ENCODE measurements at places on chromosomes 1 and 21. TPM values are rescaled to one million over a fixed set of nuclear protein-coding genes. Genes with fewer than 3 reads are reported as not detected.
A peak's percentile ranks its signal among the peaks of the same experiment; 100 is the strongest.

F11R gene
- total RNA-seq: 6.4 TPM

LCA5L gene
- 2.2 TPM for total RNA-seq

S100A3 gene
- not detected for total RNA-seq

OR2G6 gene
- not detected for total RNA-seq

RCAN3 gene
- 9.2 TPM for total RNA-seq

DTL gene
- 36.5 TPM for total RNA-seq

ZMYND12 gene
- 0.29 TPM for total RNA-seq

BCAR3 gene
- total RNA-seq: 34.5 TPM

FMOD gene
- 0.16 TPM for total RNA-seq

DNAI4 gene
- total RNA-seq: 0.40 TPM

FCN3 gene
- not detected for total RNA-seq

MTMR11 gene
- 1.6 TPM for total RNA-seq

LRRN2 gene
- not detected for total RNA-seq

SPRR2E gene
- not detected for total RNA-seq

DNA sequence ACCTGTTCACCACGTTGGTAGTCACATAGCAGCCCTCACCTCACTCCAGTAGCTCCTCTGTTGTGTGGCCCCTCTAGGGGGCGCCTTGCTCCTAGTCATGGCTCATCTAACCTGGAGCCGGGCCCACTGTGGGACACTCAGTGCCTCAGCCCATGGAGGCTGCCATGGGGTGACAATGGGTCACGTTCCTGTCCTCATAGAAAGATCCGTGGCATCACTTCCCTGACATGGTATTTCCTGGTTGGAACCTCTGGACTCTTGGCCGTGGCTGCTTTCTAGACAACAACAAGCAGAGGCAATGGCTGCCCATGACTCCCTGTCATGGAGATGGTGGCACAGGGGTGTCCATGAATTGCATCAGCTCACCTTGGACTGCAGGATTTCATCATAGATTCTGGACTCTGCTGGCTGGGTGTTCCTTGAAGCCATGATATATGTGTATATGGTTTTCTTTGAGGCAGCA is 27.5 kb upstream of the SLAMF6 start:
- DNase-seq: peak; percentile 32

- no peak for DNase-seq
These were observed 20.7 kb downstream of the FNBP1L start for GRCh38 chr1:93468662-93469061.

DNA sequence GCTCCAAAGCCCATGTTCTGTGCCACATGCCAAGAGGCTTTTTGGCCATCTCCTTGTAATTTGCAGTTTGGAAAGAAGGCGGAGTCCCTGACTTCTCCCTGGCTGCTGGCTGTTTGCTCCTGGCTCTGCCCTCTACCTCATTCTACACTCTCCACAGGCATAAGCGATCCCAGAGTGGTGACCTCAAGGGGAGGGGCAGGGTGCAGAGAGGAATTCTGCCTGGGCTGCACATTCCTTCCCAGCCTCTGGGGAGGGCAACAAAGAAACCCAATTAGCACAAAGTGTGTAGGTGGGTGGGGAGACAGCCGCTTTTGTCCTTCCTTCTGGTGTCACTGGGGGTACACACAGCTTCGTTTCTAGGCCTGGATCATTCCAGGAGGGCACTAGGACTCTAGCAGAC is 95.3 kb downstream of the HIVEP3 start:
- no peak for DNase-seq

GRCh38 chr1:62601457-62601856 is 4.1 kb downstream of the ANGPTL3 start:
- no peak for DNase-seq

- DNase-seq: peak; percentile 87
These were observed 9.8 kb upstream of the CDC20 start for GRCh38 chr1:43348809-43349593.

GRCh38 chr1:202084791-202085681 is 37.7 kb upstream of the GPR37L1 start:
- DNase-seq: peak; percentile 20

DNA sequence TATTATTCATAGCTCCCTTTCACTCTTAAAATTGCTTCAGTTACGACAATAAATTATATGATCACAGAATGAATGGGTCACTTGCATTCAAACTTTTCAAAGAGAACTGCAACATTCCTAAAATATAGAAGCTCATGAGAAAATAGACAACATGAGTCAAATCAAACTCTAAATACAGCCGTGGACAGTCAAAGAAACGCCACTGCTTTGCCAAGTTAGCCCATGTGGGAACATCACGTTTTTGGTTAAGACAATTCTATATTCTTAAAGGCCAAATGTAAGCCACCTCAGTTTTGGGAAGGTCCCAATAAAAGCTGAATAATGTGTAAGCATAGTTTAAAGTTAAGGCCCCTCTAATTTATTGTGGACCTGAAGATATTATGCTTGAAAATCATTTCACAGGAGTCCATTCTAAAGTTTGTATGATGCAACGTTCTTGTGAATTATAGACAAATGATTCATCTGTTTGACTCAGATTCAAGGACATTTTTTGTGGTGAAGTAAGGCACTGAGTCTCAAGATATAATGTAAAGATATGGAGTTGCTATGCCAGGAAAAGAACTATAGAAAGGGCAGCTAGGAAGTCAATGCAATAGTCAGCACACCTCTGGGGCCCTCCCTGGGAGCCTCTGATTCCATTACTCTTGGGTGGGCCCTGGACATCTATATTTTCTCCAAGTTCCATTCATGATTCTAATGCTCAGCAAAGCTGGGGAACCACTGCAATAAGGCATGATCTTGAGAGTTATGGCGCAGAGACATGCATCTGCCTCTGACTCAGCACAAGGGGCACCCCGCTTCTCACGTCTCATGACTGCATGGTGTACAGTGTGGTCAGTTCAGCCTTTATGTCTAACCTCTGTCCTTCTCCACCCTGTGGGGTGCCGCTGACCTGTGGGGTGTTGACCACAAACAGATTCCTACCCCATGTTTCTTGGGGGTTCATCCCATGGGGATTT is 33.9 kb downstream of the ETS2 start:
- DNase-seq: peak; percentile 2

DNA sequence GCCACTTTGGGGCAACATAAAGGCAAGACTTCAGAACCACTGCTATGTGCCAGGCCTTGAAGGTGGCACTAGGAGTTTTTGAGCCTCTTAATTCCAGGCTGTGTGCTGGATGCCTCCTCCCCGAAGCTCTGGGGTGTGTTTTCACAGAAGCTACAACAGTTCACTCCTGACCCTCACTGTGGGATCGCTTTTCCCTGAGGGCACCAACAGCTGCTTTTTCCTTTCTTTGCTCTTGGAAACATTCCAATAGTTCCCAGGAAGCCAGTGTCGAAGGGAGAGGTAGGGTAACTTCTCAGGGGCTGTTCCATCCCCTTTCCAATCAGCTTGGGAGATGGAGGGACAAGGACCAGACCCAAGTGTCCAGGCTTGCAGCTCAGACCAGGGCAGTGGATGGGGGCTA is 153.4 kb downstream of the C1orf94 start:
- no peak for DNase-seq

- no peak for DNase-seq
These were observed 12.2 kb downstream of the MSTO1 start for GRCh38 chr1:155622191-155622590.

DNA sequence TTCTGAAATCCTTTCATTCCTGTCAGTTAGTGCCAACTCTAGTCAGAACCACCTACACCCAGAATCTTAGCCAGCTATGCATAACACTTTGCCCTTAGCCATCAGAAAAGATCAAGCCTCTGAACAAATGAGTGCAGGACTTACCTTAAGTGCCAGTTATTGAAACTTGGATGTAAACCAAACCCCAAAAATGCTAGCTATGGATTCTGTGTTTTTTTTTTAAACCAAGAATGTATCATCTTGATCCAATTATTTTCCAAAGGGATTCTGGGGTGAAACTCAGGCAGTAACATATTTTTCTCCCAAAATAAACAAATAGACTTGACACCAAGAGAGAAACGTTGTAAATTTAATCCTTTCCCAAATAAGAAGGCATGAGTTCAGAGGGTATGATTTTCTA is 538.6 kb upstream of the ADAMTS5 start:
- DNase-seq: no peak

- no peak for DNase-seq
These were observed 22.8 kb upstream of the BATF3 start for GRCh38 chr1:212722270-212722957.

- no peak for DNase-seq
These were observed 140.2 kb upstream of the DNAH14 start for GRCh38 chr1:224789311-224789710.

DNA sequence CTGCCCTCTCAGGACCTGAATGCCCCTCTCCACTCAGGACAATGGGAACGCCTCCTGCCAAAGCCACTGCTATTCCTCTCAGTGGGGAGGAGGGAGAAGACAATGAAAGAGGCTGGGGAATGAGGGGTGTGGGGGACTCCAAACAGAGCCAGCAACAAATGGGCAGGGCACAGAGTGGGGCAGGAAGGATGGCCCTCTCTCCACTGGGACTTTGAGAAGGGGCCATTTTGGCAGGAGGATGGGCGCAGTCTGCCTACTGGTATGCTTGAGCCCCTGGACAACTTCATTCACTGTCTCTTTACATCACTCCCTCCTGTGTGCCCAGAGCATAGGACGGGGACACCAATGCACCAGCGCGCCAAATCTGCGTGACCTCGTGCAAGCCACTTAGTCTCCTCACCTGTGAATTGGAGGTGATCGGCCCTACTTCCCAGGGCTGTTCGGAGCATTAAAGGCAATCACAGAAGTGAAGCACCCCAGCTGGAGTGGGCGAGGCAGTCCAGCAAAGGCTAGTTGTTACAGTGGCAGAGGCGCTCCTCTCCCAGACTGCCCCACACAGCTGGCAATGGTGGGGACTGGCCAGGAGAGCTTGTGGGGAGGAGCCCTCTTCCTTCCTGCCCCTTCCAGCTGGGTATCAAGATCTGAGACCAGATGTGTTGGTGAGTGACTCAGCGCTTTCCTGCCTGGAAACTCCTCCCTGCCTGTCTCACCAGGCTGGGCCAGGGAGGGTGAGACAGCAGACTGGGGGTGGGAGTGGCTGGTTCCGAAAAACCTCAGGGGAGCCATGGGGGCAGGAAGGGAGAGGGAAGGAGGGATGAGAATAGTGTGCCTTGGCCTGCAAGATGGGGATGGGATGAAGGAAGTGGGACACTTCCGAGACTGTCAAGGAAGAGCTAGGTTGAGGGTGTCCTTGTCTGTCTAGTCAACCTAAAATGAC is 22.4 kb upstream of the SYNC start:
- DNase-seq: peak; percentile 48

- DNase-seq: no peak
These were observed 69.3 kb downstream of the SLC37A1 start for GRCh38 chr21:42582787-42583476.

- no peak for DNase-seq
These were observed 94.9 kb upstream of the ADAMTS5 start for GRCh38 chr21:27061770-27062169.

DNA sequence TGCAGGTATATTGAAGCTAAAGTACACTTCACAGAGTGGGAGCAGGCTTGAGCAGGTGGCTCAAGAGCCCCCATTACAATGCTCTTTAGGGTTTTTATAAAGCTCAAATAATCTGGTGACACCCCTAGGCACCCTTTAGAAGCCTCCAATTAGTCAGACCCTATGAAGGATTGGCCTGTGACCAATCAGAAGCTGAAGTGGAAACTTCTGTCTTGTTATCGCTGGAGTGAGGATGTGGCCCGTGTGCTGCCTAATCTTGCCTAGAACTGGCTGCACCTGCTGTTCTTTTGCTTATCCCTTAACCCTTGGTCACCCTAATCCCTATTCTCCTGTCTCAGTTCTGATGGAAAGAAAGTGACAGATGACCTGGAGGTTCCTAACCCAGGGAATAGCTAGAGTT is 70.8 kb upstream of the ABCG1 start:
- DNase-seq: no peak

- no peak for DNase-seq
These were observed 344.9 kb upstream of the RUNX1 start for GRCh38 chr21:35394049-35394448.

DNA sequence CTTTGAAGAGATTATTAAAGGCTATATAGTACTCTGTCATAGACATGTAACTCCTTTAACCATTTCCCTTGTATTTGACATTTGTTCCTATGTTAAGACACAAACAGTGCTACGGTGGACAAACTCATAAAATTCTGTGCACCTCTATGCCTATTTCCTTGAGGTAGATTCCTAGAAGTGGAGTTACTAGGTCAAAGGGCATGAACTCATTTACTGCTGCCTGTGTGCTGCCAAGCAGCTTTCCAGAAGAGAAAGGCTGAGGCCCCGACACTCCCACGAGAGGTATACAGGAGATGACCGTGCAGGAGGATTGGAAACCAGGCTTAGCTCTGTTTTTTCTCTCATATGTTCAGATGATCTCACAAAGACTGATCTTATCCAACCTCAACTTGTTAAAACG is 34.4 kb upstream of the TENT5C start:
- no peak for DNase-seq

DNA sequence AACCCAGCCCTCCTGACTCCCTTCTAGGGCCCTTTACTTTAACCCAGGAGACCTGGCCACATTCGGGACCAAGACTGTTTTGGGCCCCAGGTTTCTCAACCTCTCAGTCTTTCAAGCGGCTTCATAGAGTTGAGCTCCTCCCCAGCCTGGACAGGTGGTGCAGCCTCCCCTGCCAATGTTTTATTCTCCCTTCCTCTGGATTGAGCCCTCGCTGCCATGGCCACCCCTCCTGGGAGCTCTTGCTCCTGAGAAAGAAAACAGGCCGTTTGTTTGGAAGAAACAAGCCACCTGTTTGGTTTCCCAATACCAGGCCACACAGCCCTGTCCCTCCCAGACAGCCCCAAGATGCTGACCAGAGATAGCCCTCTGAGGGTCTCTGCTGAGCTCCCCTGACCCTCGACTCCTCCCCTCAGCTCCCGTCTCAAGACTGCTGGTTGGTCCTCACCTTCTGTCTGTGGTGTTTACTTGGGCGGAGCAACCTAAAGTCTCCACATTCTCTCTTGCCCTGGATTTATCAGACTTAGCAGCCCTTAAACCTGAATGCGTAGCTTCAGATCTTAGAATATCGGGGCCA is 3.3 kb downstream of the TMEM51 start:
- no peak for DNase-seq

GRCh38 chr1:81869307-81869706 is 68.6 kb downstream of the ADGRL2 start:
- DNase-seq: no peak

GRCh38 chr1:174791863-174792262 is 207.9 kb upstream of the CACYBP start:
- no peak for DNase-seq

GRCh38 chr1:150561254-150561973 is 12.2 kb downstream of the ADAMTSL4 start:
- DNase-seq: peak; percentile 94

Data from SK-MEL-5 (cell line).